ENCODE measurements at places on chromosomes 1 and 21.

DNA sequence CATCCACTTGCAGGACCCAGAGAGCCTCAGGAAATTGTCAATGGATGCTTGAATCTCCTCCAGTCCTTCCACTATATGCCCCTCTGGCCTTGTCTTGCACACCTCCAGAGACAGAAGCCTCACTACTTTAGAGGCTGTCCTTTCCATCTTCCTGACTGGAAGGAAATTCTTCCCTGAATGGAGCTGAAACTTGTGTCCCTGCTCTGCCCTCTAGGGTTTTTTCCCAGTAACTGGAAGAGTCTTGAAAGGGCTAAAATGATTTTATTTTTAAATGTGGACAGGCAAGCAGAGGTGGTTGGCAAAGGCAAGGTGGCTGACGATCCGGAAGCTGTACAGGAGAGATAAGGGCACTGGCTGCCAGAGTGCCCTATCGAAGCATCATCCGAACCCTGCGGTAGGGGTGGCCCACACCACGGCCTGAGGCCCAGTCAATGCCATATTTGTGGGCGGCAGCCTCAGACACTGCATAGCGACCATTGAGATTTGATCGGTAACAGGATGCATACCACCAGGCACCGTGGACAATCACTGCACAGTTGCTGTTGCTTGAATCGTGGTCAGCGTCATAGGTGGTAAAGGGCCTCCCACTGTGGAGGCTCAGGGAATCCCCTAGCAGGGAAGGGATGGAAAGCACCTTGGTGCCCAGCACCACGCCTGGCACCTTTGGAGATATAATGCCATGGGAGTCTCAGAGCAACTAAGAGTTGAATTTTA, 2.3 kb upstream of the MAP3K6 start:
- DNase-seq = no peak

- DNase-seq = no peak
These were observed 1.7 kb downstream of the DR1 start for GRCh38 chr1:93347334-93347899.

DNA sequence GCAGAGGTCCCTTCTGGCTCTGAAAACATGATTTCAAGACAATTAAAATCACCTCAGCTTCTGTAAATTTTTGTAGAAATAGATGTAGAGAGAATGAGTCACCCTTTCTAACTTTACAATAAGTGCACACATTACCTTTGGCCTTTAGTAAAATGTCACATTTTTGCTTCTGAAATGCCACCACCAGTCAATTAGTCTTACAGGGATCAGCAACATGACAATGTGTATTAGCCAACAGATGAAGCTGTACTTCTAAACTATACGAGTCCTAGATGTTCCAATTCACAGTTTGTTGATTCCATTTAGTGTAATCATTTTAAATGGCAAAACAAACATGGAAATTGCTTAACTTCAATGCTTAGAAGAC, 23.1 kb downstream of the C21orf91 start:
- no peak for DNase-seq

- DNase-seq = no peak
These were observed 3.6 kb downstream of the RGS1 start for GRCh38 chr1:192579010-192579738.

DNA sequence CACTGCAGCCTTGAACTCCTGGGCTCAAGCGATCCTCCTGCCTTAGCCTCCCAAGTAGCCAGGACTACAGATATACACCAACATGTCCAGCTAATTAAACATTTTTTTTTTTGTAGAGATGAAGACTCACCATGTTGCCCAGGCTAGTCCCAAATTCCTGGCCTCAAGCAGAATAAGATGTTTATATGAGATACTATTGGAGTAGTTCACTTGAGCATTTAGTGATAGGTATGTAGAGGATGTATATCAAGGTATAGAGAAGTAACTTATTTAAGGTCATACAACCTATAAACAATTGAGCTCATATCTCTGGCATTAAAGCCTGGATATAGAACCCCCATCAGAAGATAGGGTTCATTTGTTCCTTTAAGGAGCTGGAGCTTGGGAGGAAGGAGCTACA, 4.6 kb upstream of the TMEM269 start:
- no peak for DNase-seq

- no peak for DNase-seq
These were observed 86.4 kb downstream of the LAMC2 start for GRCh38 chr1:183272390-183272848.

DNA sequence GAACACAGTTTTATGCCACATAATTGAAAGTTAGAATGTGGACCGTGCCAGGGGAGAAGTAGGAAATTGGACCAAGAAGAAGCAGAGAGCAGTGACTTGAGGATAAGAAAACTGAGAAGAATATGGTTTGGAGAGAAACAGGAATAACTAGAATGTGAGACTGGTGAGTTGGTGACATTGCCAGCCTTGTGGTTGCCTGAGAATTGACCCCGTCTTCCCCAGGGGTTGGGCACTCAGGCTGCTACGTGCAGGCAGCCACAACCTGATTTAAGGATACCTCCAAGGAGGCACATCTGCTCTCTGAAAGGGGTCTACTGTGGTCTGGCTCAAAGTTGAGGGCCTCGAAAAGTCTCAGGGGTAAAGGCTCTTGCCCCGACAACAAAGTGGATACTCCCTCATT, 112.1 kb upstream of the ARTN start:
- no peak for DNase-seq

DNA sequence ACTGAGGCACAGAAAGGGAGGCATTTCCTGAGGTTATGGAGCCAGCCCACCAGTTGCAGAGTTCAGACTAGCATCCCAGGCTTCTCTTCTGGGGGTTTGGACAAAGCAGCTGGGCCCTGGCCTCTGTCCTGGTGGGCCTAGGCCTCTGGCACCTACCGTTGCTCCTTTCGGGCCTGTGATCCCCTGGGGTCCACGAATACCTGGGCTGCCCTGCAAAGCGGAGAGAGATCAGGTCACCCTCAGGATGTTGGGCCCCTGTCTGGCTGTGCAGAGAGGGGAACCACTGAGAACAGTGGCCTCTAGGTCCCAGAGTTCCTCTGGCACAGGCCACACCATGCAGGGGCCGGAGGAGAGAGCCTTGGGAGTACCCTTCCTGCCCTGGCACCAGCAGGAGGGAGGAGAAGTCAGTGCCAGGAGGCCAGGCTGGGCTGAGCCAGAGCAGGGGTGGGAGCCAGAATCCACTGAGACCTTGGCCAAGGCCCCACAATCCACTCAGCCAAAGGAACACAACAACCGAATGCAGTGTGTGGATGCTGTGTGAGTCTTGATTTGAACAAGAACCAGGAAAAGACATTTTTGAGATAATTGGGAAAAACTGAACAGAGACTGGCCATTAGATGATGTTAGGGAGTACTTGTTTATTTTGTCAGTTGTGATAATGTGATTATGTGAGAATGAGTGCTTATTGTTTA, 8.9 kb downstream of the COL9A2 start:
- DNase-seq = no peak

DNA sequence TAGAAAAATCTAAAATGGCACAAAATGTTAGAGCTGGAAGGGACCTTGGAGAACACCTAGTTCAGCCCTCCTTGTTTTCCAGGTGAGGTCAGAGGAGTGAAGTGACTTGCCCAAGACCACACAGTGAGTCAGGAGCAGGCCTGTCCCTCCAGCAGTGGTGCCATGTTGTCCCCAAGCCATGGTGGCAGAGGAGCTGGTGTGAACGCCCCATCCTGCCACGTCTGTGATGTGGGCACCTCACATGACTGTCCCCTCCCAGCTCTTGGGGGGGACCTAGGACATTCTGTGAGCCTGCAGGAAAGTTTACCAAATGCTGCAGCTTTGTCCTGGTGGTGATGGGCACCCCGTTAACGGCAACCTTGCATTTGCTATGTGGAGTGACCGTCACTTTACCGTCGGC, 66.2 kb downstream of the SCCPDH start:
- DNase-seq = no peak

DNA sequence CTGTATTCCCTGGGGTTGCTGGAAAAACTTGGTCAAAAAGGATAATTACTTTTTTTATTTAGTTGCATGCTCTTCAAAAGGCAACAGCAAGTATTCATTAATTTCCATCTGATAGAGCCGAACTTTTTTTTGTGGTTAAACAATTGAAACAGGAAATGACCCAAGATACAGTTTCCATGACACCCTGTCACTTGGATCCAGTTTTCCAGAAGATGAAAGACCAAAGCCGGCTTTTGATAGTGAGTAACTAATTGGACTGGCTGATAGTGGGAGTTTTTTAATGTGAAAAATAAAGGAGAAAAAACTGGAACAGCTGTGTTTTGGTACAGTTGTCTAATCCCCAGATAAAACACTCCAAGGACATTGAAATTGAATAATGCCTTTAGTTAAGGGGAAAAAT, 33.0 kb downstream of the CACHD1 start:
- no peak for DNase-seq

DNA sequence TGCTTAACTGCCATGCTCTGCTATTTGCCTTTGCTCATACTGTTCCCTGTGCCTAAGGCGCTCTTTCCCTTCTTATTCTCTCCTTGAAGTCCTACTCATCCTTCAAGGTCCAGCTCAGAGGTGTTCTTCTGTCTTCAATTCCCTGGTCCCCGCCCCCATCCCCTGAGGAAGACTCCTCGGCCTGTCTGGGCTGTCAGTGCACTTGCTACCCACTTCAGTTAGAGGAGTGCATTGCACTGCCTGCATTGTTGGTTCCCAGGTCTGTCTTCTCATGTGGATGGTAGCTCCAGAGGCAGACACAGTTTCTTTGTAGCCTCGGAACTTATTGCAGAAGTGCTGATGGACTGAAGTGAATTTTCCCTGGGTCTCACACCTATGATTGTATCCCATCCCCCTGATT, 194.0 kb downstream of the C1orf94 start:
- DNase-seq = no peak

- DNase-seq = no peak
These were observed 10.2 kb downstream of the CXADR start for GRCh38 chr21:17523007-17523451.

DNA sequence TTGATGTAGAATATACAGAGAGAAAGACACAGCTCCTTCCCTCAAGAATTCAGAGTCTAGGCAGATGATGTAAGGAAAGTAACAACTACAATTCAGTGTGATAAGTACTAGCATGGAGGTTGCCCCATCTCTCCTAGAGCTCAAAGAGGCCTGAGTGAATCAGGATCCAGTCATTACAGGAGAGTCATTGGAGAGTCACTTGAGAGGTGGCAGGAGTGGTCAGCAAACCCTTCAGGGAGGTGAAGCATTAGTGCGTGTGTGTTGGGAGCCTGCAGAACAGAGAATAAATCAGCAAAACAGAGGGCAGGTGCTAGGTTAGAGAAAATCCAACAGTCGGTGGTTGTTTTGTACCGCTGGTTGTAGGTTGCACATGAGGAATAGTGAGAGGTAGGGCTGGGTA, 46.1 kb downstream of the GRIK1 start:
- DNase-seq = no peak

- DNase-seq = no peak
These were observed 342 bp downstream of the DDOST start for GRCh38 chr1:20660847-20661206.

GRCh38 chr21:34299168-34299539, 64.7 kb upstream of the KCNE2 start:
- no peak for DNase-seq

- DNase-seq = no peak
These were observed 79.8 kb upstream of the F3 start for GRCh38 chr1:94621395-94621794.

DNA sequence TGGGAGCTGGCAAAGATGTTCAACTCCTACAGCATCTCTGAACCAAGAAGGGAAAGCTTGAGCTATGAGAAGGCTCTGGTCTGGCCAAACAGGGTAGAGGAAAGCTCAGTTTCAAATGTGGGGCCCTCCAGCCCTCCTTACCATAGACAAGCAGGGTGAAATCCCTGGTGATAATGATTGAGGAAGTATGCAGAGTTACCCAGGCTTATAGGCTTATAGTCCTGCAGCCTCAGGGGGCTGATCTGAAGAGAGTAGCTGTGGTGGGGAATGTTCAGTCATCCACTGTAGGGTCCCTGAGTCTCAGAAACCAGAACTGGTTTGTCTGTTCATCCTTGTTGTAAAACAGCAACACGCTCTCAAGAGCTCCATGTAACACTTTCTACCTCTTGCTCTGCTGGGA, 19.8 kb upstream of the LY9 start:
- DNase-seq = no peak

DNA sequence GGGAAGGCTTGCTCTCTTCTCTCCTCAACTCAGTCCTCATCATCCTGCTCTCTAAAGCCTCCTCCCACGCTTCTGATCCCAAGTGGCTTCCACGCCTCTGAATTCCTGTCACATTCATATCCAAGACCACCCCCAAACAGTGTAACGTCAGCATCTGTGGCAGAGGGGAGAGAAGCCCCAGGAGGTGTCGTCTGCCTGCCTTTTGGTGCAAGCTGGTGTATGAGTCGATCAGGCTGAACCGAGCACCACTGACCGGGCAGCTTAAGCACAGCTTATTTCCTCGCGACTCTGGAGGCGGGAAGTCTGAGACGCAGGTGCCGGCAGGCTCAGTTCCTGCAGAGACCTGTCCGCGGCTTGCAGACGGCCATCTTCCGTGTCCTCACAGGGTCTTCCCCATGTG, 123.8 kb upstream of the RAB4A start:
- no peak for DNase-seq

DNA sequence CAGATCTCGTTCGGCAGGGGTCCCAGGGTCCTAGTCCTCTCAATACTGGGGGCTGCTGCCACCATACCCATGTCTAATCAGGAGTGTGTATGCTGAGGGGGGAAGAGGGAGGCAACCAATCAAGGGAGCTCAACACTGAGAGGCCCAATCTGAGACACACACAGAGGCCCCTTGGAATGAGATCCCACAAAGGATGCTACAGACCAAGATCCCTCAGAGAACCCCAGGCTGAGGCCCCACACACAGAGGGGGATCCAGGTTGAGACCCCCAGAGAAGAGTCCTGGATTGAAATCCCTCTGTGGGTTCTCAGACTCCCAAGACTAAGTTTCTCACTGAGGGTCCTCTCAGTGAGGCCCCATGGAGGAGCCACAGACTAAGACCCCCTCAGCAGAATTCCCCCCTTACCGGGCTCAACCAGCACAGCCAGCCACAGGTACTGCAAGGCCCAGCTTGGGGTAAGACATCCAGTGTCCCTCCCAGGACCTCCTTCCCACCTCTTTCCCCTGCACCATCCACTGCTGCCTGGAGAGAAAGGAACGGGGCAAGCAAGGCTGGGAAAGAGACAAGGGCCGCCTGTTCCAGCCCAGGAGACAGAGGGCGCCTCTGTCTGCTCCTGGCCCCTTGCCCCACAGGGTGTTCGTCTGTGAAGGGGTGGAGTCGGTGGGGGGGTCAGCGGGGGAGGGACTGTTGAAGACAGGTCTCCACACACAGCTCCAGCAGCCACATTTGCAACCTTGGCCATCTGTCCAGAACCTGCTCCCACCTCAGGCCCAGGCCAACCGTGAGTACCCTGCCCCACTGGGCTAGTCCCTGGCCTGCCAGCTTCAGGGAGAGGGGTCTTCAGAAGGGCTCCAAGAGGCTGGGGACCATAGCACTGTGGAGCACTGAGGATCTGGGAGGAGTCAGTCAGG, at the start of gene S100A1:
TSS of gene S100A1 (plus strand) at position 720 of the 912 bp plus-strand sequence. CDS start 2,088 bp downstream, outside the sequence.
- no peak for DNase-seq

GRCh38 chr1:94084547-94084946, 36.4 kb downstream of the ABCA4 start:
- DNase-seq = no peak

Measured in left hindlimb (tissue), 1 donor.